CD4-positive, alpha-beta T cell treated with Interleukin-15 for 4 hours (primary cell): ENCODE measurements at places on chromosomes 13 and 19.

GRCh38 chr19:38352611-38353010 lies 17.0 kb downstream of the CATSPERG start:
- DNase-seq, result no peak

- DNase-seq, result peak; percentile 3
Measured at GRCh38 chr13:76884186-76884906, 1.9 kb downstream of the KCTD12 start.

DNA sequence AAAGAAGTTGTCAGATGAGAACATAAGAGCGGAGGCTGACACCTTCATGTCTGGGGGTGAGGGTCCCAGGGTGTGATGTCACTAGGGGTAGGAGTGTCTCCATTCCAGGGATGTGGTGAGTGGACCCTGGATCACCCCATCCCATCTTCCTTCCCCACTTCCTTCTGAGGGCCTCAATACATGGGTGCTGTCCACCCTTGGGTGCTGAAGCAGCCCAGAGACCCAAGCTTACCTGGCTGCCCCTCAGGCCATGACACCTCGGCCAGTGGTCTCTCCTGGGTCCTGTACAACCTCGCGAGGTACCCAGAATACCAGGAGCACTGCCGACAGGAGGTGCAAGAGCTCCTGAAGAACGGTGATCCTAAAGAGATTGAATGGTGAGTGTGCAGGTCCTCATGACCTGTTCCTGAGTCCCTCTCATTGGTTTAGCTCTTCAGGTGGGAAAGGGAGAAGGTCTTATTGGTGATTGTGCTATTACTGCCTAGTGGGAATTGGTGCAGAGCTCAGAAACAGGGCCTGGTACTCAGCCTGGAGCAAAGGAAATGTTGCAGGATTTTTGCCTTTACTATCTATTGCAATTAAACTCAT lies 37.7 kb upstream of the CYP4F8 start:
- DNase-seq, result no peak

GRCh38 chr13:113965383-113965874 lies 8.4 kb downstream of the C13orf46 start:
- no peak for DNase-seq

DNA sequence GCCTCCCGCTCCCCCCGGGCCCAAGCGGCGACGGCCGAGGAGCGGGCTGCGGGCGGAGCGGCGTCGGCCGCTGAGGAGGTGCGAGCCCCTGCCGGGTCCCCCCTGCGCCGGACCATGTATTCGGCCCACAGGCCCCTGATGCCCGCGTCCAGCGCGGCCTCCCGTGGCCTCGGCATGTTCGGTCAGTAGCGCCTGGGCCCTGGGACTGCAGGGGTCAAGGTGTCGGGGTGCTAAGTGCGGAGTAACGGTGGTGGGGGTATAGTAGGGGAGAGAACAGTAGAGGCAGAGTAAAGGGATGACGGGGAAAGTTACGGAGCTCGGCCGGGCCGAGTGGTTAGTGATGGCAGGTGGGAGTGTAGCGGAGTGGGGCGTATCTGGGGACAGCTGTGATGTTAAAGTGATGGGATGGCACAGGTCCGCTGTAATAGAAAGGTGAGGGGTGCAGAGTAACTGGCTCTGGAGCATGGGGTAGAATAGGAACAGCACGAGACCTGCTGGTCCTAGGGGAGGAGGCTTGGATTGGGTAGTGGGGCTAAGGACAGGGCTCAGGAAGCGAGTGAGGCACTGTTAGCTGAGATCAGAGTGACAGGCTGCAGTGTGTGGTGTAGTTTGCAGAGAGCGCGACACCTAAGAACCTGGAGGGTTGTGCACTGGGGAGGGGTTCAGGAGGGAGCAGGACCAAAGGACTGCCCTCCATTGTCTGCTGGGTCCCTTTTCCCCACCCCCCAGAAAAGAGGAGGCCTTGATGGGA lies 15.7 kb downstream of the CIC start:
- DNase-seq, result no peak

DNA sequence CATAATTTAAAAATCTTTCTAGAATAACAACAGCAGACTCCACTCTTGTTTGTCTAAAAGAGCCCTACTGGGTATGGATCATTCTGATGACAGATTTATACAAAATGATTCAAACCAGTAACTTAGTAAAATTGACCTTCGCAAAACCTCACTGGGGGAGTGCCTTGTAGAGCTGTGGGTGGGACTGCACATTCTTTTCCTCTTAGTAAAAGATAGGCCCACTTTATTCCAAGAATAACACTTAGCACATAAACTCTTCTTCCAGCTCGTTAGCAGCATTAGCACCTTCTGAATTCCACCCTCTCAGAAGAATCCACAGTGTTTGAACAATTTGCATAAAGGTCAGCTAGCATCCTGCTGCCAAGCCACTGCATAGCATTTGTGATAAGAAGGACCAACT lies 106.8 kb downstream of the STOML3 start:
- no peak for DNase-seq
